ENCODE measurements at places on chromosomes 2 and 18.

DNA sequence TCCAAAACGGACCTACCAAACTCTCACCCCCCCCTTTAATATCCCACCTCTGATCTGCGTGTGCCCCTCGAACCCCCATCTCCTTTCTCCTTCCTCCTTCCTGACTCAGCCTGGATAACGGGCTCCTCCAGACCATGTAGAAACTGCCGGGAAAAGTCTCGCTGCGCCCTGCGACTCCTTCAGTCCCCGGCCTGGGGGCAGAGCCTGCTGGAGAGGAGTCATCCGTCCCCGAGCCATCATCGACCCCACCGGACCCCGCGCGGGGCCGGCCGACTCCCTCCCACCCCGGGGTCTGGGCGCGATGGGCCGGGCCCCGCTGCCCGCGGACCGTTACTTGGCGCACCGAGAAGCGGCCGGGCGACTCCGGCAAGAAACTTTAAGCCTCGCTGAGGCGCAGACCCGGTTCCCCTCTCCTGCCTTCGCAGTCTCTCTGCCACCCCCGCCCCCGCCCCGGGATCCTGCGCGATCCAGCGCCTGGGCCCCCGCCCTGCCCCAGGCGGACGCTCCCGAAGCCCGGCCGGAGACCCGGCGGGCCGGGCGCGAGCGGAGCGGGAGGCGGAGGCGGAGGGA is 3.4 kb downstream of the ZEB2 start:
- DNase-seq, result no peak

DNA sequence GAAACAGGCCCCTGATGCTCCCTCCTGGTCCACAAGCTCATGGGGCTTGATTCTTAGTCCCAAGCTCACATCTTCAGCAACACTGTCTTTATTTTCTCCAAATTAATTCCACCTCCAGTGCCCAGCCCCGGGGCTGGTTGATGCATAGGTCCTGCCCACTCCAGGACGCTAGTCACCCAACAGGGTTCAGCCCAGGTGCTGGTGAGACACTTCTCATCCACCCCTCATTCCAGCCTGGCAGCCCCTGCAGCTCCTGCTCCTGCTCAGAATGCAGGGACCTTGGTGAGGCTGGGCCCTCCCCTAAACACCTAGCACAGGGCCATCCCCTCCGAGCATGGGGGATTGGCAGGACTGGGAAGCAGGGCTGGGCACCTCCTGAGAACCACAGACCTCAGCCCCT is 25.7 kb downstream of the STEAP3 start:
- no peak for DNase-seq

DNA sequence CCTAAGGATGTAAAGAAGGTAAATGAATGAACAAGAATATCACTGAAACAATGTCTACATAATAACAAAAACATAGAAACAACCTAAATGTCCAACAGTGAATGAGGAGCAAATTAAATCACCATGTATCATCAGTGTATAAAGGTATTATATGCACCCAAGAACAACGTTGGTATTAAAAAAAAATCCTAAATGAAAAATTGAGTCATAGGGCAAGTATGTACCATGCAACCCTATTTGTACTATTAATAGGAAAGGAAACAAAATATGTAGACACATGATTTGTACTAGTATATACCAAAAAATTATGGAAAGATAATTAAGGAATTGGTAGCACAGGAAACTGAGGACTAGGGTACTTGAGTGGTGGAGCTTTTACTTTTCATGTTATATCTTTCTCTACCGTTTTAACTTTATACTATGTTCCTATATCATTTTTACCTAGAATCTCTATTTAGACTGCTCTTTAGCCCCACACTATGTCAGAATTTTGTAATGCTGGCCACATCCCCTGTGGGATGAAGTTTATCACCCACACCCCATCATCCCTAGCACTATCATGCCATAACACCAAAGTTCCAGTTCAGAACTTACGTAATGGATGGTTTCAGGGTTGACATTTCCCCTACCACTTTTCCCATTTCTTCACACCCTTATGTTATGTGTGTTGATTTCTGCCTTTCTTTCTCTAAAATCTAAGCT is 25.6 kb downstream of the IKZF2 start:
- no peak for DNase-seq

DNA sequence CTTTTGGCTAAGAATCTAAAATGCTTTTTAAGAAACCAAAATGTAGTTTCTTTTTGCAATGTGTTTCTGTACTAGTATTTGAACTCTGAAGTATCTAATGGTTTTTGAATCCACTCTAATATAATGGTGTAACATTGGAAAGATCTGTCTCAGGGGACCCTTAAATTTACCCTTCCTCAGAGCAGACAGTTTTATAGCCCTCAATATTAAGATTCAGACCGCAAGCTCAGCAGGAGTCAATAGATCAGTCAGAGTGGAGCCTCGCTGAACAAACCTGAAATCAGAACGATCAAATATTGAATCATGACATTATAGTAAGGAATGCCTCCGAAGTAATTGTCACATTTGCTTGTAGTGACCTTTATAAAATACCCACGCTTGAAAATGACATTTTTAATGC is 18.3 kb downstream of the SGPP2 start:
- DNase-seq, result no peak

DNA sequence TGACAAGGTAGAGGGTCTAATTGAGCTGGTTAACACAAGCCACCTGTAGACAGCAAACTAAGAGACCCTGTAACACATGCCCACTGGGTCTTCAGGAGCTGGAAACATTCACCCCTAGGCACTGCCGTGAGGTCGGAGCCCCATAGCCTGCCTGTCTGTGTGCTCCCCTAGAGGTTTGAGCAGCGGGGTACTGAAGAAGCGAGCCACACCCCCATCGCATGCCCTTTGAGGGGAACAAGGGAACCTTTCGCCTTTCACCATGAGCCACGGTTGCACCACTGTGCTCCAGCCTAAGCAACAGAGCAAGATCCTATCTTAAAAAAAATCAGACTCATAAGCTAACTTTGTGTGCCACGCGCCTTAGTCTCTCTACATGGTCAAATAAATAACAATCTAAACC is 36.2 kb upstream of the RAB27B start:
- DNase-seq, result no peak

DNA sequence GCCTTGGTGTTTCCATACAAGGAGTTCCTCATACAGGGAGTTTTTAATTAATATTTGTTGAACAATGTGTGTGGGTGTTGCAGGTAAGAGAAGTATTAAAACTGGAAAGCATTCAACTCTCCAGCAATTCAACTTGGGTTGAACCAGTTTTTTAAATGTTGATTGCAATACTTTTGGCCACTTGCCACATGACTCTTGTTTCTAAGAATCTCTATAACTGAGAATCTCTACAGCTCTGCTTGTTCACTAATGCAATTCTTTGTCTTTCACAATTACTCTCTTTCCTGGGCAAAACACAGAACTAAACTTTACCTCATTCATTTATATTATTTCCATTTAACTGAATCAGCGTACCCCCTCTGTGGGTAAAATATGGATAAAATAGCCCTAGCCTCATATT is 429.4 kb downstream of the ARHGAP15 start:
- DNase-seq, result no peak

GRCh38 chr2:46161911-46162310 is 135.3 kb upstream of the EPAS1 start:
- DNase-seq, result no peak

GRCh38 chr2:216855605-216856004 is 4.3 kb downstream of the TNP1 start:
- DNase-seq, result no peak

DNA sequence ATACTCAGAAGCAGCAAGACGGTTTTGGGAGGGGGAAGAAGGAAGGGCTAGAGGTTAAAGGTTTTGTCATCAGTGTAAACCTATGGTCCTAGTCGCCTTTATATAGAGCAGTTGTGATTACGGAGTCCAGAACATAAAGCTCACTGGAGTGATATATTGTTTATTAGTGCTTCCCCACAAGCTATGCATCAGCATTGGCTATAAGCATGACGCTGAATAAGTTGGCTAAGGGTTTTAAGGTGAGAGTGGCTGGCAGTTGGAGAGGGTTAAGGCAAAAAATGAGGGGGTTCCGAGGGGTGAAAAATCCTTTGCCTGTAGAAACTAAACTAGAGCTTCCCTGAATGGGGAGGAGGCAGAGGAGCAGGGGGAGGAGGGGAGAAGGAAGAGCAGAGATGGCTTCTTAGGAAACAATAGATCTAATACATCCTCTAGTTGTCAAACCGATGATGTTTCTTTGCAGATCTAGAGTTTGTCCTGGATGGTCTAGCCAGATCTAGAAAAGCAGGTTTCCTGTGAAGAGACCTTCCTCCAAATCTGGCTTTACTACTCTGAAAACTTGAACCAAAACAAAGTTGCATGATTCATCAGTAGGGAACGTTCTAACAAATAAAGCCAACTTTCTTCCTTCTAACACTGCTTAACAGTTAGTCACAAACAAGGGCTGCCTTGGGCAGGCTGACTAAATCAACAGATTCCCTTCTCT is 2.5 kb downstream of the KLF7 start:
- DNase-seq, result no peak

GRCh38 chr18:45785134-45785533 is 40.3 kb upstream of the SIGLEC15 start:
- DNase-seq, result no peak

DNA sequence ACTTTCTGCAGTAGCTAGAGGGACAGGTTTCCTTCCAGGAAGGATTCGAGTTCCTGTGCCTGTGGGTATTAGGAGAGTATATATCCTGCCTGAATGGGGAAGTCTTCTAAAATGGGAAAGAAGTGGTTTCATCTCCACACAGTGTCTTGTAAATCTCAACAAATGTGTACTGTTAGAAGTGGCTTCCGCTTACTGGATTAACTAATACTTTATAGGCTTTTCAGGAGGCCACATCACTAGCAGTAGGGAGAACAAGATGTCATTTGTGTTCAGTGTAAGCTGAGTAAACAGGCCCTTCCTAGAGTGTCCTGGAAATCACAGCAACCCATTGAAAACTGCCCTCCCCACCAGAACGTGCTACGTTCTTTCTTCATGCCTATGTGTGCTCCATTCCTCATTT is 12.5 kb upstream of the POLR1B start:
- no peak for DNase-seq

DNA sequence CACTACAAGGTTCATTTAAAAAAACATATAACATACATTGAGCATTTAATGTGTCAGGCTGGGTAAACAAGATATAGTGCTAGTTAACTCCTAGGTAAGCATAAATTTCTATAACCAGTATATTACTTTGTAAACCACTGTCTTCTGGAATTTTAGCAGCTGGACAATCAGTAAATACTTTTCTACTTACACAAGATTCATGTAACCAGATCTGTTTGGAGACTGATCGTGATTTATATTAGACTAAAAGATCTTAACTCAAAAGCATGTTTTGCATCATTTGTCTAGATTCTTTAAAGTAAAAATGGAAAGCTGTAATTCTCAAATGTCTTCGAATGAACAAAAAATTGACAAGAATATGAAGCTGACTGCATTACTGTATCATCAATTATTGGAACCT is 941 bp upstream of the SGO2 start:
- no peak for DNase-seq

DNA sequence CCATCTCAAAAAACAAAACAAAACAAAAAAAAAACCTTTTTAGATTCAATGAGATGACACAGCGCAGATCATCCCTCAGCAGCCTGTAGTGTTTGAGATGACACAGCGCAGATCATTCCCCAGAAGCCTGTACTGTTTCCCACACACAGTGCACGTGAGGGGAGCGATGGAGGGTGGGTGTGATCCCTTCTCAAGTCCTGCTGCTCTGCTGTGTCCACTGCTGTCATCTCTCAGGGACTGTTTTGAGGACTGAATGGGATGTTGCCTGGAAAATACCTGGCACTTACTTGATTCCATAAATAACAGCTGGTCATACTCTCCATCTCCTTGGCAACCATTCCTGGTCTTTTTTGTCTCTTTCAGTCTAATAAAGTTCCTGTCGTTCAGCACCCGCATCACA is 25.7 kb downstream of the TGOLN2 start:
- no peak for DNase-seq

GRCh38 chr2:83823229-83823628 is 635.9 kb downstream of the SUCLG1 start:
- no peak for DNase-seq

DNA sequence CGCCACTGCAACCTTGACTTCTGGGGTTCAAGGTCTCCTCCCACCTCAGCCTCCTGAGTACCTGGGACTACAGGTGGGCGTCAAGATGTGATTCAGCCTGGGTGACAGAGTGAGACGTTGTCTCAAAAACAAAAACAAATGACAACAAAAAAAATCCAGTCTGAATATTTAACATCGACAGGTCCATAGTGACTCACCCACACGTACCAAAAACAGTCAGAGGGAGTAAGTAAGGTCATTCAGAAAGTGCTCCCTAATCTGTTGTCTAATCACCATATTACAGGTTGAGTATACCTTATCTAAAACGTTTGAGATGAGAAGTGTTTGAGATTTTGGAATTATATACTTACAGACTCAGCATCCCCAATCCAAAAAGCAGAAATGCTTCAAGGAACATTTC is 24.4 kb downstream of the SAP130 start:
- DNase-seq, result no peak

- DNase-seq, result peak; percentile 23
Observed at GRCh38 chr18:48834413-48835031, 116.2 kb downstream of the SMAD7 start.

GRCh38 chr18:12155996-12156395 is 62.4 kb downstream of the ANKRD62 start:
- no peak for DNase-seq

GRCh38 chr2:98806236-98806697 is 75.3 kb upstream of the MGAT4A start:
- DNase-seq, result peak; percentile 74

GRCh38 chr2:26043109-26043508 is 9.2 kb downstream of the RAB10 start:
- DNase-seq, result no peak

DNA sequence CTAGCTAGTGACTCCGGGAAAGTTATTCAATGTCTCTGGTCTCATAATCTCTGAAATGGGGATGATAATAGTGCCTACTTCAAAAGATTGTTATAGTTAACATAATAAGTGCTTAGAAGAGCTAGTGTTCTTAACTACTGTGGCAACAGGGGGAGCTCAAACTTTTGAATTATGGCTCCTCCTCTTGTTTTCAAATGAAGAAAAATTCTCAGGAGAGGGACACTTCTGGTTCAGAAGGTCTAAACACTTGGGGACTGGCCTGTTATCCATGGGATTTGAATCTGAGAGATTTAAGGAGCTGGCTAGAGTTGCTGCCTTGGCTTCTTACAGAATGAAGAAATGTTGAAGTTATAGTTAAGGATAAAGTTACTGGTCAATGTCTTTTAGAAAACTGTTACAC is 92.2 kb upstream of the ITGB6 start:
- no peak for DNase-seq
